ENCODE measurements at places on chromosomes 6 and 20.

- no peak for DNase-seq
Observed at GRCh38 chr20:17835934-17836300, 132.7 kb downstream of the SNX5 start.

DNA sequence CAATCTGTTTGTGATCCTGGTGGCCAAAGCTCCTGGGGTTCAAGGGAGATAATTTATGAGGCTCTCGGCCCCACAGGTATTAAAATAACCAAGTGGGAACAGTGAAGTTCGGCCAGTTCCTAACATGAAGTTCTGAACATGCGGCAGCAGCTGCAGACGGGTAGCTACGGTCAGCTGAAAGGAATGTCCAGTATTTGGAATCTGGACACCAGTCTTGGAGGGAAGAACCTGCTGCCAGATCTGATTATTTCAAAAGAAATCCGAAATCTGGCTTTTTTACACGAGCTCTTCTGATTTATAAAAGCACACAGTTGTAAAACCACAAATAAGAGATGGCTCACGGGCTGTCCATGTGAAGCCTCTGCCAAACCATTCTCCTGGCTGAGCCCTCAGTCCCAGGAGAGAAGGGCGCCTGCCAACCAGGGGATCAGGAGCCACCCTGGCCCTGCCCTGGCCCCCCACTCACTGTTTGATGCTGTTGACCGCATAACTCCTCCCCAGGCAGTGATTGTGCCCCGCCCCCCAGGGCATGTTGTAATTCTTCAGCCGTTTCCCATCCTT lies 28.2 kb upstream of the KCNB1 start:
- DNase-seq, result no peak

- DNase-seq, result peak; percentile 84
Observed at GRCh38 chr20:45987108-45987780, 15.2 kb upstream of the ZNF335 start.

- peak; percentile 65 for DNase-seq
Observed at GRCh38 chr20:45934046-45934585, 367 bp upstream of the PCIF1 start.

DNA sequence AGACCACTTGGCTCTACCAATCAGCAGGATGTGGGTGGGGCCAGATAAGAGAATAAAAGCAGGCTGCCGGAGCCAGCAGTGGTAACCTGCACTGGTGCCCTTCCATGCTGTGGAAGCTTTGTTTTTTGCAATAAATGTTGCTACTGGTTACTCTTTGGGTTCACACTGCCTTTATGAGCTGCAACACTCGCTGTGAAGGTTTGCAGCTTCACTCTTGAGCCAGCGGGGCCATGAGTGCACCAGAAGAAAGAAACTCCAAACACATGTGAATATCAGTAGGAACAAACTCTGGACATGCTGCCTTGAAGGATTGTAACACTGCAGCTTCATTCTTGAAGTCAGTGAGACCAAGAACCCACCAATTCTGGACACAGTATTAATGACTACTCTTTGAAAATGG lies 89.9 kb upstream of the MBOAT1 start:
- no peak for DNase-seq

DNA sequence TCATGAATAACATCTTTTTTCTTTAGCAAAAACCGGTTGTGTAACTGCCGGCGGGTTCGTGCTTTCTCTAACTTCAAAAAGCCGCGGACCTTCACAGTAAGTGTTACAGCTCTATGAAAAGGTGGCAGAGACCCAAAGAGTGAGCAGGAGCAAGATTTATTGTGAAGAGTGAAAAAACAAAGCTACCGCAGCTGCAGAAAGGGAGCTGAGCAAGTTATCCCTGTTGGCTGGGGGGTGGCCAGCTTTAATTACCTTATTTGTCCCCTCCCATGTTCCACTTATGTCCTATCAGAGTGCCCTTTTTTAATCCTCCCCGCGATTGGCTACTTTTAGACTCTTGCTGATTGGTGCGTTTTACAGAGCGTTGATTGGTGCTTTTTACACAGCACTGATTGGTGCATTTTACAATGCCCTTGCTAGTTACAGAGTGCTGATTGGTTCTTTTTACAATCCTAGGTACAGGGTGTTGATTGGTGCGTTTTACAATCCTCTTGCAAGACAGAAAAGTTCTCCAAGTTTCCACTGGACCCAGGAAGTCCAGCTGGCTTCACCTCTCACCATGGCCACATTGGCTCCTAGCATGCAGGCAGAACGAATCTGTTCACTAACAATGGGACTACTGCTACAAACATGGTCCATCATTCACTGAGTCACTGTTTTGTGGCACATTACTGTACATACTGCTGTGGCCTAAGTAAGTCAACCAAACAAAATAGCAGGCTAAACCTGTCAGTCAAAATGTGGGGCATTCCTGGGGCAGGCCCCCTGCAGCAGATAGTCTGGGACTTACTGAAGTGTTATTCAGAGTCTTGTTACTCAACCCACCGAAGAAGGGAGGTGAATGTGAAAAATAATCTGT lies 52.8 kb downstream of the MYLIP start:
- no peak for DNase-seq

- no peak for DNase-seq
Observed at GRCh38 chr6:52887910-52888524, 21.5 kb downstream of the GSTA3 start.

GRCh38 chr6:6851059-6851948 lies 256.5 kb upstream of the RREB1 start:
- no peak for DNase-seq

GRCh38 chr6:139920776-139921100 lies 546.3 kb upstream of the CITED2 start:
- DNase-seq, result no peak

DNA sequence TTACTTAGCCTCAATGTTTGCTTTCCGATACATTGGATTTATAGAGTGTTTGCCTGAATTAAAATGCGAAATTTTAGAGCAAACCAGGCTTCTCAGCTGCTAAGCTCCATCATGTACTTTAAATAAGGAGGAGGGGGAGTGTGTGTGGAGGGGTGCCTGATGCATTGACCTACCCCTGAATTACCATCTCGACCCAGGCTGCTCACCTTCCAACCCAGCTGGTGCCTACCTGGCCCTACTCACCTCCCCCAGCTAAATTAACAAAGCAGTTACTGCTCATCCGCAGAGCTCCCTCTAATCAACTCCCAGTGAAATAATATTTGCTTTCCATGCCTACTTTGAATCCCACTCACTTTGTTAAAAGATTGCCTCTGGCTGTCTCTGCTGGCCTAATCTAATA lies 544.5 kb downstream of the MAFB start:
- no peak for DNase-seq

- peak; percentile 38 for DNase-seq
Observed at GRCh38 chr6:135088818-135089809, 34.5 kb upstream of the HBS1L start.

DNA sequence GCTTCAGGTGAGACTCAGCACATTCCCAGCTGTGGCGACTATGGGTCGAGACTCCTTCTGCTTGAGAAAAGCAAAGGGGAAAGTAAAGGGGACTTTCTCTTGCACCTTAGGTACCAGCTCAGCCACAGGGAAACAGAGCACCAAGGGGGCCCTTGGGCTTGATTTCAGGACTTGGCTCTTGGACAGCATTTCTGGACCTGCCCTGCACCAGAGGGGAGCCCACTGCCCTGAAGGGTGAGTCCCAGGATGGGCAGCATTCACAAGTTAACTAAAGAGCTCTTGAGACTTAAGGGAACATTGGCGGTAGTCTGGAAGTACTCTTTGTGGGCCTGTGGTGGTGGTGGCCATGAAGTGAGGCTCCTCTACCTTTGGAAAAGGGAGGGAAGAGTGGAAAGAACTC lies 50.3 kb upstream of the RCAN2 start:
- no peak for DNase-seq

DNA sequence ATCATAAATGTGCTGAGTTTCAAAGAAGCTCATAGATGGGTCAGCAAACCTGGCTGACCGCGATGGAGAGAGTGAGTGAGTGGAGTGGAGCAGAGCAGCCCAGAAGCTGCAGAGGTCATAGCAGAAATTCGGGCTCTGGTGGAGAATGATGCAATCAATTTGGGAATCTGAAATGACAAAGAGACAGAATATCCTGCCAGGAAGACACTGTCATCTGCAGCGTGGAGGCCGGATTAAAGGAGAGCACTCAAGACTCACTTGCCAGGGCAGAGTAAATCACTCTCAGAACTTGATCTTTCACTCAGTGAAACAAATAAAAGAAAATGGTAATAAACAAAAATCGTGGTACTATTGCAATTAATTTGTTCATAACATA lies 109.6 kb upstream of the RREB1 start:
- no peak for DNase-seq

DNA sequence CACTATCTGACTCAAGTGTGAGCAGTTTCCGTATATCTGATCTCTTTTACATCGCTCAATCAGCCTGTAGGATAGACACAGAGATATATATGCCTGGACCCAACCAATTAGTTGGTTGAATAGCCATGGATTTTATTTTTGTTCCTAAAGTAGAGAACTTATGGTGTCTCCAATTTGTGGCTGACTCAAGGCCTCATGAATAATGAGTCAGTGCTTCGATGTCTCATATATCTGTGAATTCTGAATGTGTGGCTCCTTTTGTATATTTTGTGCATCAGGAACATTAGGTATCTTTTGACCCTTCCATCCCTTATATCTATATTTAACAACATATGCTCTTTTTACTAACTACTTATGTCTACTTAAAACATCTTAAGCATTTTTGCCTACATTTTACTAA lies 64.5 kb downstream of the OR2B2 start:
- DNase-seq, result no peak

- no peak for DNase-seq
Observed at GRCh38 chr6:16623029-16623653, 138.1 kb downstream of the ATXN1 start.

- DNase-seq, result no peak
Observed at GRCh38 chr20:13877793-13878192, 93.0 kb downstream of the NDUFAF5 start.

GRCh38 chr6:52612336-52613054 lies 35.6 kb upstream of the TRAM2 start:
- no peak for DNase-seq

GRCh38 chr6:167580619-167580911 lies 246.1 kb upstream of the AFDN start:
- no peak for DNase-seq

DNA sequence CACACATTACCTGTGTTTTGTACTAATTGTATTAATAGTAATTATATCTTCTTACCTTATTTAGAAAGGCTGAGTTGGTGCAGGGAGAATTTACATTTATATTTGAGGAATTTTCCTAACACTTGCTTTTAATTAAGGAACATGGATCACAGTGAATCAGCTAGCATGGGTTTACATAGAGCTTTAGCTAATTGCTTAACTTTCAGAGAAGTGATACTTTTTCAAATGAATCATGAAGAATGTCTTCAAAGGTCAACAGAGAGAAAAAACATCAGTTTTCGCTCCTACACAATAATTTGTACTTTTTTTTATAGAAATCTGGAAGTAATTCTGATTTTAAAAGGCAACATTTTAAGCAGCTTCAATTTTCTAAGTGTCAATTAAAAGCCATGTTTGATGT lies 195.0 kb upstream of the HEY2 start:
- no peak for DNase-seq

- DNase-seq, result no peak
Observed at GRCh38 chr6:10140824-10141223, 274.1 kb downstream of the TFAP2A start.

Data from GM13977 (cell line).